T-helper 2 cell treated with Interferon-gamma antibody and Interleukin-4, amounts not matched to agents 5 μg/mL and 100 μg/mL, for 36 hours (primary cell): ENCODE measurements at places on chromosomes 13 and 19.

- no peak overlapping the region for H3K4me3 ChIP-seq
- no peak for DNase-seq
- H3K36me3 ChIP-seq = peaks cover 29% of the 10 kb centered on the region
- H3K27ac ChIP-seq = peak overlapping the region; percentile 71
- no peaks in the 10 kb centered on the region for H3K27me3 ChIP-seq
These were observed 20.4 kb downstream of the POU2F2 start for GRCh38 chr19:42111811-42112210.

GRCh38 chr13:95833719-95834118, 156.8 kb downstream of the DNAJC3 start:
- H3K27me3 ChIP-seq = peaks cover 4% of the 10 kb centered on the region
- no peak overlapping the region for H3K4me3 ChIP-seq
- DNase-seq = no peak
- H3K27ac ChIP-seq = no peak overlapping the region

DNA sequence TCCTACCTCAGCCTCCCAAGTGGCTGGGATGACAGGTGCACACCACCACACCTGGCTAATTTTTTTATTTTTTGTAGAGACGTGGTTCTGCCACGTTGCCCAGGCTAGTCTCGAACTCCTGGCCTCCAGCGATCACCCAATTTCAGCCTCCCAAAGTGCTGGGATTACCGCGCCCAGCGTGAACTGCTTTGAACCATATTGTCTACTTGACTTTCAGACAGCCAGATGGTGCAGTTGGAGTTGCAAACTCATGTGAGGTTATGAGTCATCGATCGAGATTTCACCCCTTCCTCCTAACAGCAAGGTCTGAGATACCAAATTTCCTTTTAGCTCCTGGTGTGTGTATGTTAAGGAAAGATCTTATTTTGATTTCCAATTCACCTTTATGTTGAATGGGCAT, 2.7 kb downstream of the SLC27A1 start:
- H3K36me3 ChIP-seq = no peaks in the 10 kb centered on the region
- no peak overlapping the region for H3K4me3 ChIP-seq
- peaks cover 7% of the 10 kb centered on the region for H3K27me3 ChIP-seq
- peak; percentile 13 for DNase-seq

- H3K27ac ChIP-seq = peak overlapping the region; percentile 88
- peaks cover 44% of the 10 kb centered on the region for H3K36me3 ChIP-seq
- H3K27me3 ChIP-seq = no peaks in the 10 kb centered on the region
- H3K4me3 ChIP-seq = peak overlapping the region; percentile 78
- H3K4me1 ChIP-seq = peaks cover 38% of the 10 kb centered on the region
These were observed 27.7 kb downstream of the SAE1 start for GRCh38 chr19:47158367-47158791.

DNA sequence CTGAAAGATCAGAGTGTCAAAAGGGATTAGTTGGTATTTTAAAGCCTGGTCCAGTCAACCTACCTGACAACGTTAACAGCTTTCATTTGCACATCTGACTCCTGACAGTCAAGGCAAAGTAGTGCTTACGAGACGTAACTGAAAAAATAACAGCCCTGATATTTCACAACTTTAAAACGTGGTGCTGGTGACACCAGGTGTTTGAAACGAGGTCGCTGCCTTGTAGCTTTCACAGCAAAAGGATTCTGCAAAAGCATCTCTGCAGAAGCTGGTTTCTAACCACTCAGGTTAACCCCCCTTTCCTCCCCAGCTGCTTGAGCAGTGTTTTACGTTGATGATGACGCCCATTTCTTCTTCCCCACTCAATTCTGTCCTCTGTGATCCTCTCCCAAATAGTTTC, 23.3 kb downstream of the GGACT start:
- H3K27ac ChIP-seq = no peak overlapping the region
- H3K36me3 ChIP-seq = no peaks in the 10 kb centered on the region
- no peak overlapping the region for H3K4me3 ChIP-seq
- H3K4me1 ChIP-seq = no peaks in the 10 kb centered on the region
- no peaks in the 10 kb centered on the region for H3K27me3 ChIP-seq

GRCh38 chr19:56333506-56333905, 18.9 kb upstream of the ZSCAN5A start:
- H3K4me1 ChIP-seq = peaks cover 2% of the 10 kb centered on the region
- DNase-seq = peak; percentile 14
- H3K27me3 ChIP-seq = no peaks in the 10 kb centered on the region
- no peak overlapping the region for H3K4me3 ChIP-seq
- H3K36me3 ChIP-seq = no peaks in the 10 kb centered on the region
- no peak overlapping the region for H3K27ac ChIP-seq

GRCh38 chr19:39681416-39681815, 22.9 kb upstream of the LGALS14 start:
- no peak for DNase-seq
- no peaks in the 10 kb centered on the region for H3K27me3 ChIP-seq
- no peak overlapping the region for H3K4me3 ChIP-seq
- H3K36me3 ChIP-seq = peaks cover 2% of the 10 kb centered on the region
- no peak overlapping the region for H3K27ac ChIP-seq
- H3K4me1 ChIP-seq = peaks cover 30% of the 10 kb centered on the region

DNA sequence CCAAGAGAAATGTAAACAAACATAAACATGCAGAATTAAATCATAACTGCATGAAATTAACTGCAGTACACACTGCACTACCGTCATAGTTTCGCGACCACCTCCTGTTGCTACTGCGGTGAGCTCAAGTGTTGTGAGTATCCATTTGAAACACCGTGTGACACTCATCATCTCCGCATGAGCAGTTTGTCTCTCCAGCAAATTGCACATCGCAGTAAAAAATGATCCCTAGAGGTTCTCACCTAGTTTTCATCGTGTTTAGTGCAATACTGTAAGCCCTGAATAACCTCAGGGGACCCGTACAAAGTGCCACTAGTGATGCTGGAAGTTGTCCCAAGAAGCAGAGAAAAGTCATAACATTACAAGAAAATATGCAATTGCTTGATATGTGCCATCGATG, 147.7 kb downstream of the DPF1 start:
- peaks cover 7% of the 10 kb centered on the region for H3K4me1 ChIP-seq
- H3K27ac ChIP-seq = no peak overlapping the region
- no peaks in the 10 kb centered on the region for H3K36me3 ChIP-seq

GRCh38 chr19:4260613-4261191, 13.8 kb downstream of the YJU2 start:
- DNase-seq = no peak
- peaks cover 29% of the 10 kb centered on the region for H3K36me3 ChIP-seq
- H3K27me3 ChIP-seq = no peaks in the 10 kb centered on the region

- no peaks in the 10 kb centered on the region for H3K36me3 ChIP-seq
- DNase-seq = no peak
- no peak overlapping the region for H3K27ac ChIP-seq
- H3K27me3 ChIP-seq = no peaks in the 10 kb centered on the region
- H3K4me3 ChIP-seq = no peak overlapping the region
These were observed 90.4 kb downstream of the PTPRS start for GRCh38 chr19:5250127-5250659.
